AG04449 (cell line): ENCODE measurements at places on chromosomes 13 and 19.

DNA sequence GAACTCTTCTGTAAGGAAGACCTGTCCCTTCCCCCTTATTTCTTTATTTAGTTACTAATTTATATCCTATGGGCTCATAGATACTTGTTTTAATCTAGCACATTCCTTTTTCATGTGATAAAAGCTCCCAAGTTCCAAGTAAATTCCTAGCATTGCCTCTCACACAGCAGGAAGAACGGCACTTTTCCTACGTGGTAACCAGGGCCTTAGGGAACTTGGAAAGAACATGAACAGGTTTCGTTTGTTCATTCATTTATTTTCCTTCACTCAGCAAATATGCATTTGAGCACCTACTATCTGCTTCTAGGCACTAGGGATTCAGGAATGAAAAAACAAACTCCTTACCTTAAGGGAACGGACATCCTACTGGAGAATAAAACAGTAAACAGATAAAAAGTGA lies 125.1 kb downstream of the SIPA1L3 start:
- DNase-seq: no peak

- no peak for DNase-seq
Measured at GRCh38 chr19:49217382-49217781, 59.8 kb downstream of the TRPM4 start.

- no peak for DNase-seq
Measured at GRCh38 chr13:100521851-100522617, 66.6 kb downstream of the GGACT start.

GRCh38 chr13:62171697-62172096 lies 756.0 kb upstream of the PCDH20 start:
- DNase-seq: no peak

GRCh38 chr13:42048342-42048683 lies at the start of gene DGKH:
Gene DGKH (plus strand): TSS chr13:42048648. CDS start chr13:42048774, 126 bp downstream.
- no peak for DNase-seq

- DNase-seq: no peak
Measured at GRCh38 chr13:89923736-89924135, 1423.8 kb upstream of the MIR17HG start.

DNA sequence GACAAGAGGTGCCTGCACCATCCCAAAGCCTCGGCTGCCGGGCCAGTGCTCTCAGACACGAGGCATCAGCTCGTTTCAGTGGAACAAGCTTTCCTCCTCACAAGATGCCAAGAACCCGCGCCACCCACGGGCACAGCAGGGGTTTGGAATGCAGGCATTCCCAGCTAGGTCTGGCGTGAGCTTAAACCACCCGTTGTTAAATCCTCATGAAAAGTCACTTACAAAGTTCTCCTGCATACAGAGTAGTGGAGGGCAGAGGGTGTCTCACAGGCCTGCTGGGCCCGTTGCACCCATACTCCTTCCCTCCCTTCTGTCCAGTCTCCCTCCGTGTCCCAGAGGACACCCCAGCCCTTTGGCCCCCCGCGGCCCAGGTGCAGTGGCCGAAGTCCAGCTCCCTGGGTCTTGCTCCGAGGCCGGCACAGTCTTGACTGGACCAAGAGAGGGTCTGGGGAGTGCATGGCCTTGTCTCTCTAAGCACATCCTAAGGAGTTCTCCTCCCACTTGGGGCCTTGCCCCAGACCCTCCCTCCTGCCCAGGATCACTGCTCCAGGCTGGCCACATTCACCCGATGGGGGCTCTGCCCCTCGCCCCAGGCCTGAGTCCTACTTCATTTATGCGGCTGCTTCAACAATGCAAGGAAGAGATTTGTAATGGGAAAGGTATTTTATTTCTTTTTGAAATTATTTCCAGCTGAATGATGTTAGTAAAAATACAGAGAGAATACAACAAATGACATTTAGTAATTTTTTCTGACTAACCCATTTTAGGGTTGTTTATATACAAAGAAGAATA lies 35.2 kb upstream of the GRTP1 start:
- peak; percentile 16 for DNase-seq

DNA sequence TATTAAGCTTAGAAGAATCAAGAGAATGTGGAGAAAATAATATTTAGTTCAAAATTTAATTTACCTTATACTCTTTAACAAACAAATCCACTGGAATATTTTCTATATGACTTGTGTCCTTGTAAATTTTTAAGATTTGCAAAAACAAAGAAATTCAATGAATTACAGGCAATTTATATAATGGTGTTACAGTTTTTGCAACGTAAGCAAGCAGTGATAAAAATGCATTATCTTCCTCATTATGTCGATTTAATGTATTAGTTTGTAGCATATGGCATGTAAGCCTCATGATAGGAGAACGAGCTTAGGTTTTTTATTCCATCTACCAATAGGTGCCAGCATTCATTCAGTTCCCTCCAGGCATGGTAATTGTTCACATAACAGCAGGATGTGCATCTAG lies 100.0 kb upstream of the PCDH9 start:
- DNase-seq: no peak

GRCh38 chr13:33483471-33483870 lies 197.9 kb upstream of the STARD13 start:
- no peak for DNase-seq

GRCh38 chr19:19151418-19151817 lies 13.1 kb upstream of the TMEM161A start:
- DNase-seq: no peak

DNA sequence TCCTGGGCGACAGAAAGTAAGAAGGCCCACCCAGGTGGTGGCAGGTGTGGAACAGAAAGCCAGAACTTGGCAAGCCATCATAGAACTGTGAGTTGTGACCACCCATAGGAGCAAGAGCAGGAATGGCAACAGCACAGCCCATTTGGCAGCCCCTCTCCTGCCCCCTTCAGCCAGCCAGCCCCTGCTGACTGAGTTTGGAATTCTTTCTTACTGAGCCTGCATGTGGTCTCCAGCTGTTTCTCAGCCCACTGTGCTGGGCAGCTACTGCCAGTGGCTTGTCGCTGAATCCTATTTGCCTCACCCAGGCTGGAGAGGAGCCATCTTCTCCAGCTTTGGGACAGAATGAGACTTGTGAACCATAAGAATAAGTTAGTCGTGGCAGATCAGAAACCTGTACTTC lies 28.3 kb downstream of the CNMD start:
- DNase-seq: no peak

GRCh38 chr13:43981091-43981490 lies 101.4 kb downstream of the LACC1 start:
- no peak for DNase-seq

- no peak for DNase-seq
Measured at GRCh38 chr13:48506092-48506701, 26.7 kb downstream of the RCBTB2 start.

GRCh38 chr13:26488236-26489003 lies 69.1 kb upstream of the WASF3 start:
- no peak for DNase-seq

GRCh38 chr19:40284501-40285352 lies at the start of gene AKT2:
Gene AKT2 (minus strand): TSS chr19:40285345. CDS start chr19:40265267, 20,078 bp downstream.
- no peak for DNase-seq

DNA sequence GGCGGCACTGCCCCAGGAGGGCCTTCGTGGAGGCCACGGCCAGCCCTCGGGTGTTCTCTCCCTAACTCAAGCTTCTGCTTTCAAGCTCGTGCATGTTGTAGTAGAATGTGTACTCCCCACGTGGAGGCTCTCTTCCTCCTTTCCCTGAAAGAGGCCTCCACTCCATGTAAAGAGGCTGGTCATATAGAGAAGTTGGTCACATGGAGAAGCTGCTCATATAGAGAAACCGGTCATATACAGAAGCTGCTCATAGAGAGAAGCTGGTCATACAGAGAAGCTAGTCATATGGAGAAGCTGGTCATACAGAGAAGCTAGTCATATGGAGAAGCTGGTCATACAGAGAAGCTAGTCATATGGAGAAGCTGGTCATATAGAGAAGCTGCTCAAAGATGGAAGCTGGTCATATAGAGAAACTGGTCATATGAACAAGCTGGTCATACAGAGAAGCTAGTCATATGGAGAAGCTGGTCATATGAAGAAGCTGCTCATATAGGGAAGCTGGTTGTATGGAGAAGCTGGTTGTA lies 152.5 kb downstream of the COL4A1 start:
- no peak for DNase-seq

DNA sequence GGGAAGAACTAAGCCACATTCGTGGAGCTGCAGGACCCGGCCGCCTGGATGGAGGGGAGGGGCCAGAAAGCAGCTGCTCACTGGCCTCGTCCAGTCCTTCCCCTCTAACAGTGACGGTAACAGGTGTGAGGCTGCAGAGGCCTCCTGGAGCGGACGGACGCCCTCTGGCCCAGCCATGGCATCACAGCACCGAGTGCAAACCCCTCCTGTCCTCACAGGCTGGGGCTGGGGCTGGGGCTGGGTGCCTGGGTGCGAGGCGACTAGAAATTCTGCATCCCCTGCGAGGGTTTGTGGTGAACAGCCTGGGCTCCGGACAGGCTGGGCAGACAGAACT lies 3.6 kb downstream of the MICOS13 start:
- DNase-seq: no peak

- DNase-seq: no peak
Measured at GRCh38 chr13:71515744-71516038, 351.3 kb downstream of the DACH1 start.

- no peak for DNase-seq
Measured at GRCh38 chr13:49020940-49021553, 45.3 kb downstream of the FNDC3A start.

DNA sequence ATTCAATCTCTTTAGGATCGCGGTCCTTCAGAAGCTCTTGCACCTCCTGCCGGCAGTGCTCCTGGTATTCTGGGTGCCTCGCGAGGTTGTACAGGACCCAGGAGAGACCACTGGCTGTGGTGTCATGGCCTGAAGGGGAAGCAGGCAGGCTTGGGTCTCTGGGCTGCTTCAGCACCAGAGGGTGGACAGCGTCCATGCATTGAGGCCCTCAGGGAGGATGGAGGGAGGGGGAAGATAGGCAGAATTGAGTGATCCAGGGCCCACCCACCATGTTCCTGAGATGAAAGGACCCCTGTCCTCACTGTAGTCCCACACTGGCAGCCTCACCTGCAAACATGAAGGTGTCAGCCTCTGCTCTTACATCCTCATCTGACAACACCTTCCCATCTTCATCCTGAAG lies 17.9 kb upstream of the OR10H5 start:
- DNase-seq: no peak

DNA sequence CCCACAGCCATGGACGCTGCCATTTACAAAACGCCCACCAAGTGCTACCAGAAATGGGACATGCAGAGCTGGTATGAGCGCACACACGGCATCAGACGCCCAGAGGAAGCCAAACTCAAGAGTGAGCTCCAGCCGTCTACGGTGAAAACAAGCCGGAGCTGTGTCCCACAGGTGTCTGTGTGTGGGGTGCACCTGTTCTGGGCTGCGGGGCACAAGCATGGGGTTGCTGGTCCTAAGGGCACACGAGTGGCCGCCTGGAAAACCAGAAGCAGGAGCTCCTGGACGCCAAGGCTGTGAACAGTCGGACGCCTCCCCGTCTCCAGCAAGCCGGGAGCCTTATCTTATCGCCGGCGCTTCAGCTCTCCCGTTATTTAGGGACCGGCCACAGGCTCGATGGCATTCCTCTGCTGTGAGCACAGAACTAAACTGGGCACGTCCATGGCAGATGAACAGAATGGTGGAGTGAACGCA lies 1.3 kb downstream of the ADPRHL1 start:
- no peak for DNase-seq

DNA sequence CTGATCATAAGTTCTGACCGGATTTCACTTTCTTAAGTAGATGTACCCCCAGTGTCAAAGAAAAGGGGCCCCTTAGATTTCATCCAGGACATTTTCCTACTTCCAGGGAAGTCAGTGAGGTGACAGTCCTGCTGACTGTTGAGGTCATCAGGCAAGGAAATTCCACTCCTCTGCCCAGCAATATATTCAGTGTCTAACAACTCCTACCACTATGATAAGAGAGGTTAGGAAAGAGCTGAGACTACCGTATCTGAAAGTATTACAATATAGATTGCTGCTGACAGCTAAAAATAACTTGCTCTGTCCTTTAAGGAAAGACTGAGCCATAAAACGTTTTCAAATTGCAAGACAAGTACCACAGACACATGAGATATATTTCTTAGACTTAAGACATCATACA lies 325.1 kb downstream of the EFNB2 start:
- no peak for DNase-seq

- no peak for DNase-seq
Measured at GRCh38 chr19:34288381-34288780, 34.0 kb downstream of the GARRE1 start.

DNA sequence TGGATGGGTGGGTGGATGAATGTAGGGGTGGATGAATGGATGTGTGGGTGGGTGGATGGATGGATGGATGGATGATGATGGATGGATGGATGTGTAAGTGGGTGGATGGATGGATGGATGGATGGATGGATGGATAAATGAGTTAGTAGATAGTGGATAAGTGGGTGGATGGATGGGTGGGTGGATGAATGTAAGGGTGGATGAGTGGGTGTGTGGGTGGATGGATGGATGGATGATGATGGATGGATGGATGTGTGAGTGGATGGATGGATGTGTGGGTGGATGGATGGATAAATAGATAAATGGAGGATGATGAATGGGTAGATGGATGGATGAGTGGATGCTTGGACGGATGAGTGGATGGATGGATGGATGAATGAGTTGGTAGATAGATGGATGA lies 3.2 kb downstream of the MCF2L start:
- no peak for DNase-seq

- no peak for DNase-seq
Measured at GRCh38 chr19:34403784-34404108, 453 bp upstream of the PDCD2L start.

DNA sequence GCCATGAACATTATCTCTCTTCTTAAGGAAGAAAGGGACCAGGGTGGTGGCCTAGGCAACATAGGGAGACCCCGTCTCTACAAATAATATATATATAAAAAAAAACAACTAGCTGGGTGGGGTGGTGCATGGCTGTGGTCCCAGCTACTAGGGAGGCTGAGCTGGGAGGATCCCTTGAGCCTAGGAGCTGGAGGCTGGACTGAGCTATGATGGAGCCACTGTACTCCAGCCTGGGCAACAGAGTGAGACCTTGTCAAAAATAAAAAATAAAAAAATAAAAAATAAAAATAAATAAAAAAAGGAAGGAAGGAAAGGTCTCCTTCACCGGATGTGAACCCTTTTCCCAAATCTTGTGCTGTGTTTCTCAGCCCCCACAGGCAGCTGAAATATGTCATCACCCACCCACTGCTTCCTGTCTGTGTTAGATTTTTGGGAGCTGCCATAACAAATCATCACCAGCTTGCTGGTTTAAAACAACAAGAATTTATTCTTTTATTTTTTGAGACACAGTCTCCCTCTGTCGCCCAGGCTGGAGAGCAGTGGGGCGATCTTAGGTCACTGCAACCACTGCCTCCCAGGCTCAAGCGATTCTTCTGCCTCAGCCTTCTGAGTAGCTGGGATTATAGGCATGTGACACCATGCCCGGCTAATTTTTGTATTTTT lies 9.5 kb upstream of the TSPAN16 start:
- DNase-seq: no peak

GRCh38 chr19:33186431-33187182 lies 7.5 kb upstream of the LRP3 start:
- no peak for DNase-seq

DNA sequence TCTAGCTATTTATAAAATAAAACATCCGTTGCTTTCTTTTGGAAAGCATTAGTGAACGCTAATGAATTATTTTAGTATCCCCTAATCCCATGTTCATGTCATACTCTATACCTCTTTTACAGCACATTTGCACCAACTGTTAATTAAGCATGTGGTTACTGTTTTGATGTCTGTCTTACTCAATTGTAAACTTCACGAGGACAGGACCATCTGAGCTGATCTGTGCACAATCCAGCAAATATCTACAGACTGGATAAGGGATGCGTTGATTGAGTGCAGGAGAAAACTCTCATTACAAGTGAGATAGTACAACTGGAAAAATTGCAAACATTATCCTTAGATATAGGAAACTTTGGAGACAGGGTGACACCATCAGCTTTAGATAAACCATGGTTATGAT lies 201.1 kb downstream of the PCDH20 start:
- DNase-seq: no peak
